ENCODE measurements at places on chromosomes 11 and 22.

DNA sequence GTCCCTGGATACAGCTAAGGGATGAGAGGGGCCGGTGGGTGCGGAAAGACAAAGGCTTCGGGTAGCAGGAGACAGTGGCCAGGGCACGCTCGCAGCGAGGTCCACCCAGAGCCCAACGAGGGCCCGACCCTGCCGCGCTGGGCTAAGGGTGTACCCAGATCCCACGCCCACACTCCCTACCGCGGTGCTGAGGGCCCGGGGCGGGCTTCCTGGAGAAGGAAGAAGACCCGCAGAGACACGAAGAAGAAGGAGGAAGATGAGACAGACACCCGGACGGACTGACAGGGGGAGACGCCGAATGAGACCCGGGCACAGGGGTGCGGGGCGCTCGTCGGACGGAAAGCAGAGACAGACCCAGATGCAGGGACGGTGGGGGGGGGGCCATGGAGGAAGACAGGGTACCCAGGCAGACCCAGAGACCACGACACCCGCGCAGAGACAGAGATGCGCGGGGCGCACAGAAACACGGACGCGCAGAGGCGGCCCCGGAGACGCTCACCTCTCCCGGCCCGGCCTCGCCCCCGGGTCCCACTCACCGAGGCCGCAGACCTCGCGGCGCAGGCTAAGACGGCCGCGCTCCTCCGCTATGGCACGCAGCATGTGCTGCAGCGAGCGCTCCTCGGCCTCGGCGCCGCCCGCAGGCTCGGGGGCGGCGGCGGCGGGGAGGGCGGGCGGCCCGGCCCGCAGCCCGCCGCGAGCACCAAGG lies 437 bp downstream of the KIAA0930 start:
- no peak for DNase-seq

GRCh38 chr11:23502826-23503225 lies 642.6 kb upstream of the CCDC179 start:
- no peak for DNase-seq

GRCh38 chr11:86483940-86484794 lies 109.5 kb downstream of the CCDC81 start:
- DNase-seq: no peak

DNA sequence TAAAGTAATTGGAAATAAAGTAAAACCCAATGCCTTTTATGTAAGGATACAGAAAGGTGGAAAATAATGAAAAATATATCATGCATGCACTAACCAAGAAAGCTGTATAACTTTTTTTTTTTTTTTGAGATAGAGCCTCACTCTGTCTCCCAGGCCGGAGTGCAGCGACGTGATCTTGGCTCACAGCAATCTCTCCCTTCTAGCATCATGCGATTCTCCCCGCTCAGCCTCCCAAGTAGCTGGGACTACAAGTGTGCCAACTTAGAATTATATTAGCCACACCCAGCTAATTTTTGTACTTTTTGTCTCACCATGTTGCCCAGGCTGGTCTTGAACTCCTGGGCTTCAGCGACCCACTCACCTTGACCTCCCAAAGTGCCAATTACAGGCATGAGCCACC lies 4.5 kb downstream of the GGT5 start:
- DNase-seq: no peak

- peak; percentile 61 for DNase-seq
These were observed 3.3 kb upstream of the FXYD2 start for GRCh38 chr11:117827521-117828511.

- DNase-seq: no peak
These were observed 549.3 kb upstream of the CCDC90B start for GRCh38 chr11:83835423-83835822.

GRCh38 chr11:79783833-79784232 lies 343.0 kb upstream of the TENM4 start:
- no peak for DNase-seq

DNA sequence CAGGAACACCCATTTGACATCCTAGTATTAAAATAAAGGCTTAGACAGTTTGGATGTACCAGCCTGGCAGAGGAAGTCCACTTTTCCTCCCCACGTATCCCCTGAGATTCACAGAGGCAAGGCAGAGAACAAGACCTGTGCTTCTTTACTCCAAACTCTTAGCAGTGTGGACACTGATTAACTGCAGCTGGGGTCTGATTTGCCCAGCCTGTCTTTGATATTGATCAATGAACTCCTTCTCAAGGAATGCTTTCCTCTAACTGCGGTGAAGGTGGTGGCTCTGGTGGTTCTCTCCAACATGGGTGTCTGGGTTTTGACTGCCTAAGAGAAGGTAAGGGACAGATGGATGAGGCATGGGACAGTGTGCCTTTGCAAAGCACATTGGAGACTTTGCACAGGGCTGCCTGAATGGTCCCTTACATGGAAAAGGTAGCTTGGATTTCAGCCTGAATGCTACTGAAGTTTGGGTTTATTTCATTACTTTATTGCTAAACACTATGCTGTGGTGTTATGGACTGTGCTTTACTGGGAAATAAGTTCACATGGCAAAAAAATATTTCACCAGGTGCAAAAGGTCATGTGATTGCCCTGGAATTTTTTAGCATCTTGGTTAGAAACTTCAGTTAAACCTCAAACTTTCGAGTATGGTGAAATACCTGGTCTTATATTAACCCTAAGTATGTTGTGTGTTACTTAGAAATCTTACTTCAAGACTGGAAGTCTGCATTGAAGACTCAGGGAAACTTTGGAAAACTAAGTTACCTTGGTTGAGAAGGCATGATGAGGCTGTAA lies 1.8 kb downstream of the GAS2 start:
- DNase-seq: no peak

DNA sequence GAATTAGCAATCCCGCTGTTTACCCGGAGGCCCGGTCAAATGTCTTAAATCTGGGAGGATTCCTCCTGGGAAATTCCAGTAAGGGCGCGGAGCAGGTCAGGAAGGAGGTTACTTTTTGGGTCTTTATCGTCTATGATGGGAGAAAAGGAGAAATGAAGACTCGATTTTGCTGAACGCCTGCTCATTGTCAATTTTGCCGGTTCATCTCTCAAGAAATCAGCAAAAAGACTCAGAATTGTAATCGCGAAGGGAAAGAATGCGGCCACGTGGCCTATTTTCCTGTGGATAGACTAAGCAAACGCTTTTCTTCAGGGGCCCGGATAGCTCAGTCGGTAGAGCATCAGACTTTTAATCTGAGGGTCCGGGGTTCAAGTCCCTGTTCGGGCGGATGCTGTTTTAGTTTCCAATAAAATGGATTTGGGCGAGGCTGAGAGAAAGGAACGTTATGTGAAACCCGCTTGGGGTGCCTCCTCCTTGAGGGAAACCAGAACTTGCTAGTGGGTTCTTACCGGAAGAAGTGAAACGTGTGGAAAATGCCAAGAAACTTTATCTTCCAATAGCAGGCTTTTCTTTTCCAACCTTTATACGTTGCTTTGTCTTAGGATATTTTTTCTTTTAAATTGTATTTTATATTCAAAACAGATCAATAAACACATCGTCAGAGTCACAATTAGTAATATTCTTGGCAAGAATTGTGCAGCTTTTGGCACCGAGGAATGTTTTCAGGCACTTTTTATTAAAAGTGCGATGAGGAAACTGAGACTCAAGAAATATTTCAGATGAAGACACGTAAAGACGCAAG lies 45.0 kb downstream of the OR4D9 start:
- DNase-seq: no peak

GRCh38 chr11:129733384-129733783 lies 82.3 kb upstream of the TMEM45B start:
- DNase-seq: no peak

DNA sequence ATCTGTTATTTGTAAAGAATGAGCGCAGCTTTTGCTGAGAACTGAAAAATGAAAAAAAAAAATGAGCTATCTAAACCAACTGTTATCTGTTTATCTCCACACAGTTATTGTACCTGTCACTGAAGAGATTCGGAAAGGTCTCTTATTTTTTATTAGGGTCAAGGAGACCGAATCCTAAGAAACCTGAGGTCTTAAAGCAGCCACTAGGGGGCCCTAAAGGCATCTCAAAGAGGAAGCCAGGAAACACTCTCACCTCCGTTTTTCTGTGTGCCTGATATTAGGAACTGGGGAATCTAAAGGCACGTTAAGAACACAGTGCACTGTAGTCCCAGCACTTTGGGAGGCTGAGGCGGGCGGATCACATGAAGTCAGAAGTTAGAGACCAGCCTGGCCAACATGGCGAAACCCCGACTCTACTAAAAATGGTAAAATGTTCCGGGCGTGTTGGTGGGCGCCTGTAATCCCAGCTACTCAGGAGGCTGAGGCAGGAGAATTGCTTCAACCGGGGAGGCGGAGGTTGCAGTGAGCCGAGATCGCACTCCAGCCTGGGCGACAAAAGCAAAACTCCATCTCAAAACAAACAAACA lies 3.5 kb upstream of the LARGE1 start:
- no peak for DNase-seq

GRCh38 chr11:117230286-117230961 lies 1.4 kb downstream of the PCSK7 start:
- no peak for DNase-seq

DNA sequence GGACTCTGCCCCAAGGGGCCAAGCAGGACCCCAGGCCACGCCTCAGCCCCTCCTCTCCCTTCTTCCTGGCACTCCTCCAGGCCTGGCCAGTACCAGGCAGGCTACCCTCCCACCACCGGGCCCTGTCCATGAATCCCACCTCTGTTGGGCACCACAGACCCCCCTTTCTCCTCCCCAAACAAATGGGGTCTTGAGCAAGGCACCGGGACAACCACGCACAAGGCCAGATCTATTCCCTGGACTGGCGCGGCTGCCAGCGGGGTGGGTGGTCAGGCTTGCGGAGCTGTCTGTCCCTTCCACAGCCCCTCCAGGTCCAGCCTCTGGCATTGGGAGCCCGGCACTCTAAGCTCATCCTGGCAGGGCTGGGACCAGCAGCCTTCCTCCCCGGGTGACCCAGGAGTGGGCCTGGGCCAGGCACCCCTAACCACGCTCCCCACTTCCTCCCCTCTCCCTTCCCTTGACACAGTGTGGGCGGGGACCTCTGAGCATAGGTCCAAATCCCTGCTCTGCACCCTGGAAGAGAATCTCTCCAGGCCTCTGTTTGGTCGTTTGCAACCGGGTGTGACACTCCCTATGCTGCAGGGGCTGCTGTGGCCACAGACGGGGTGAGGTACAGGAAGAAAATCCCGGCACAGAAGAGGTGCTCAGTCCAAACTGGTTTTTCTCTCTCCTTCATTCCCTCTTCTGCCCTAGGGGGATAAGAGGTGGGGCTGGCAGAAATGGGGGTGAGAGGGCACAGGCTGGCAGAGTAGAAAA lies 14.6 kb downstream of the ELFN2 start:
- DNase-seq: no peak

- peak; percentile 58 for DNase-seq
These were observed 1527.9 kb downstream of the BRD1 start for GRCh38 chr22:48299801-48300200.

DNA sequence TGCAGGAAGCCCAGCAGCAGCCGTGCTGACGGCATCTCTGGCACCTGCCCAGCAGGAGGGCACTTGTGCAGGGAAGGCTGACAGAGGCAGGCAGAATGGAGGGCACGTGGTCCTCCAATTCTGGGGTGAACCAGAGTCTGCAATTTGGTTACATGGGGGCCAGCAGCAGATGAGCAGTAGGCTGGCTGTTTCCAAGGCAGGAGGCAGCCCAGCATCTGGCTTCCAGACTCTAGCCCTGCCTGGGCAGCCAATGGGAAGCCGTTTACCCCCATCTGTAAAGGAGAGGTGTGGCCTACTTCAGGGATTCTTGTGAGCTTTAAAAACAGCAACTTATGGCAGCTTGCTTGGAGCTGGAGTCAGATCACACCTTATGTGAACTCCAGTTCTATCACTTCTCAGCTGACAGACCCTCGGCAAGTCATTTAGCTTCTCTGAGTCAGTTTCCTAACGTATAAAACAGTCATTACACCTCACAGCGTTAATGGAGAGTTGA lies 27.9 kb upstream of the RASL10A start:
- DNase-seq: peak; percentile 82

All from cardiac septum (tissue), 1 donor.